ENCODE measurements at places on chromosomes 16 and 17.

DNA sequence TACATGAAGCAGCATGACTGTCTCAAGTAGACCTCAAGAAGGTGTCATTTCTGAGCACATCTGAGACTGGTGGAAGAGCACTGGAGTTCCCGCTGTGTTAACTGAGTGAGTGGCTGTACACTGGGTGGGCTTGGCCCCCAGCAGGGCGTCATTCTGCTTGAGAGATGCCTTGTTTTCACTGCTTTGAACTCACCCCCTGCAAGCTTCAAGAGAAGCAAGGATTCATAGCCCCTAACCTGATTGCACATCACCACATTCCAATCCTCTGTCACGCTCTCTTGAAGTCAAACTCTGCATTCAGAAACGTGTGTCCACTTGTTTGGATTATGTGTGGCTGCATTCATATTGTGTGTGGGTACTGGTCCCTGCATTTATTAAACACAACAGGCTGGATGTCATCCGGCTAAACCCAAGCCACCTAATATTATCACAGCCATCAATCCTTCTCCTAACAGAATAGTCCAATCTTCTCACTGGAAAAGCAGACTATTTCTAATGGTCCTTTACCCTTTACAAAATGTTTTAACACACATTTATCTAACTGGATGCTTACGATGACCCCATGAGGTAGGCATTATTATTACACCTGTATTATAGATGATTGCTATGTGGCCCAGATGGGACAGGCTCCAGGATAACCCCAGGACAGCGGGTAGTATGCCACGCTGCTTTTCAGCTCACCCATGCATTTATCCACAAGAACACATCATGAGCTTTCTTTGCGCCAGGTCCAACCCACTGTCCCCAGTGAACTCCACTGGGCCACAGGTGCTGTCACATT, 76.3 kb downstream of the USP31 start:
- DNase-seq, result no peak

DNA sequence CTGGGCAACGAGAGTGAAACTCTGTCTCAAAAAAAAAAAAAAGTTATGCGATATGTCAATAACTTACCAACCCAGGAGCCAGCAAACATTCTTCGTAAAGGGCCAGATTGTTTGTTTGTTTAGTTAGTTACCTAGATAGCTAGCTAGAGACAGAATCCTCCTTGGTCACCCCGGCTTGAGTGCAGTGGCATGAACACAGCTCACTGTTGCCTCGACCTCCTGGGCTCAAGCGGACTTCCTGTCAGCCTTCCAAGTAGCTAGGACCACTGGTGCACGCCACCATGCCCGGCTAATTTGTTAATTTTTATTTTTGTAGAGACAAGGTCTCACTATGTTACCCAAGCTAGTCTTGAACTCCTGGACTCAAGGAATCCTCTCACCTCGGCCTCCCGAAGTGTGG, 113.0 kb downstream of the LITAF start:
- DNase-seq, result no peak

DNA sequence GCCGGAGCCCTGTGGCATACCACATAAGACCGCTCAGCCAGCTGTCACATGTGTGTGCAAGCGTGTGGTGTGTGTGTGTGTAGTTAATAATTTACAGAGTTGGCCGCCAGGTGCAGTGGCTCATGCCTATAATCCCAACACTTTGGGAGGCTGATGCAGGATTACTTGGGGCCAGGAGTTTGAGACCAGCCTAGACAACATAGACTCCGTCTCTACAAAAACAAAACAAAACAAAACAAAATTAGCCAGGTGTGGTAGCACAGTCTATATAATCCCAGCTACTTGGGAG, 20.4 kb downstream of the SOCS1 start:
- no peak for DNase-seq

- no peak for DNase-seq
Observed at GRCh38 chr17:31696703-31697325, 162.2 kb downstream of the COPRS start.

- DNase-seq, result no peak
Observed at GRCh38 chr16:55474821-55475220, 4.2 kb upstream of the MMP2 start.

DNA sequence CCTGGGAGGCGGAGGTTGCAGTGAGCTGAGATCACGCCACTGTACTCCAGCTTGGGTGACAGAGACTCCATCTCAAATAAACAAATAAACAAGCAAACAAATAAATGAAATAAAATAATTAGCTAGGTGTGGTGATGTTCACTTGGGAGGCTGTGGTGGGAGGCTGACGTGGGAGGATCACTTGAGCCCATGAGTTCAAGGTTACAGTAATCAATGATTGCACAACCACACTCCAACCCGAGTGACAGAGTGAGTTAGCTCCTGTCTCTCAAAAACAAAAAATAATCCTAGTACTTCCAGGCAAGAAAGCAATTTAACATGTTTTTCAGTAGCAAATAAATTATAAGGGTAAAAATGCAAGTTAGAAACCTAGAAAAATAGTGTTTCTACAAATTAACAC, 26.4 kb downstream of the CFDP1 start:
- DNase-seq, result no peak

GRCh38 chr17:4161967-4162305, 18.9 kb downstream of the CYB5D2 start:
- DNase-seq, result no peak

GRCh38 chr16:88536971-88537751, 33.0 kb upstream of the ZC3H18 start:
- DNase-seq, result peak; percentile 15

GRCh38 chr17:22704674-22705073, 1012.4 kb downstream of the KCNJ18 start:
- no peak for DNase-seq

DNA sequence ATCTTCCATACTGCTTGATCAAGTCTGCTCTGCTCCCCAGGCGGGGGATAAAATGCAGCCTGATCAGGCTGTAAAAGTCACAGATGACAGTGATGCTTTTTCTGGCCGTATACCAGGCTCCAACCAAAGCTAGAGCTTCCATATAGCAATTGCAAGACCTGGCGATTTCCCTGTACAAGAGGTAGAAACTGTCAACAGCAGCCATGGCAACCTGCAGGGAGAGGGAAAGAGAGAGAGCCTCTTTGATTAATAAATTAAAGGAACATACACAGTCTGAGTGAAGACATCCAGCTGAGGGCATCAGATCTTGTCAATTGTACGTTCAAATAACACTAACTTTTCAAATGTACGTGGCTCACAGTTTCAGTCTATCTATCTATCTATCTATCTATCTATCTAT, 13.9 kb downstream of the HSDL1 start:
- DNase-seq, result no peak

DNA sequence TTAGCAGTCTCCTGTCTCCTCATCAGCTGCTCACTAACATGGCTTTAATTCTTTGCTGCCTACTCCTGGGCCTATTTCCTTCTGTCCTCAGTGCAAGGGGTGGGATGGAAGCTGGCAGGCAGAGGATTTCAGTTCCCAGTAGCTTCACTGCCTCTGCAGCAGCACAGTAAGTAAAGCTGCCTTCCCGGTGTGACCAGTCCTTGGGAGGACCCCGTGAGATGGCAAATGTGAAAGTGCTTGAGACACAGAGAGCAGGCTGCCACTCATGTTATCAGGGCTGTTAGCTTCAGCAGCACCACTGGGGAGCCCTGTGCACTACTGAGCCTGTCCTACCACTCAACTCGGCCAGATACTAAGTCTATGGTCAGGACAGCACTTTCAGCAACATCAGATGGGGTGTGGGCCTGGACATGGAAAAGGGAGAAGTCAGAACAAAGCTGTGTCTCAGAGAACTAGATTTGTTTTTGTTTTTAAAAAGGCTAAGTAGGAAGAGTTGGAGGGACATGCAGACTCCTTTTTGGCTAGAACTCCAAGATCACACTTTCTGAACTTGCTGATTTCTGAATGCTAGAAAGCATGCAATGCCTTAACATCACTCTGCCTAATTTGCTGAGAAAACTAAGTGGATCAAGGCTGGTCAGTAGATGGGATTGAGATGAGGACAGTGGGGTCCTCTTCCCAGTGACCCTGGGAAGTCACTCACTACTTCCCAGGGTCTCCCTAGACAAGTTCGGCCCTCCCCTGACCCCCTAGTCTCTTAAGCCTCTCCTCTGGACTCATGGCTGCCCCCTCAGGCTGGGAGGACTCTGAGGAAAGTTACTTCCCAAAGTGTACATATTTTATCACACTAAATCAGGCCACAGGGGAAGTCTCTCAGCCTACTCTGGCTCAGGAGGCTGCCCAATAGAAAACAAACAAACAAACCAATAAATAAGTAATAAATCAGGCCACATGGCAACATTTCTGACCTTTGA, 1.1 kb downstream of the ACSF2 start:
- DNase-seq, result peak; percentile 50

DNA sequence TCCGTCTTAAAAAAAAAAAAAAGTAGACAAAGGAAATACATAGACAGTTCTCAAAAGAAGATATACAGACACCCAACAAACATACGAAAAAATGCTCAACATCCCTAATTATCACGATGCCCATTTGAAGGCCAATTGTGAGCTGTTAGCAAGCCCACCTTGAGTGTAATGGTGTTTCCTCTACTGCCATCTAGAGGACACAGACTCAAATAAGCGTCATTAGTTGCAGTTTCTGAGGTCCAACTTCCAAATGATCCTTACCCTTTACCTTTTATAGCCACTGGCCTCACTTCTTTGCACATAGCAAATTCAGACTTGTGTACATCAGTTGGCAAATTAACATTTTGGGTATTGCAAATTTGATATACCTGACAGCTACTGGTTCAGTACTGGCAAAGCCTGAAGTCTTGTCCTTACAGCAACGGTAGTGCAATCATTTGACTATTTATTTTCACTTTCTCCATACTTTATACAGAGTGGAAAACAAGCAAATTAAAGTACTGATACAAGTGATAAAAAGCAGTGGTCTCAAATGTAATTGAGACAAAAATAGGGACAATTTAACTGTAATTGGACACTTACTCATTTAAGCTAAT, 536.3 kb upstream of the EEF2KMT start:
- peak; percentile 43 for DNase-seq

DNA sequence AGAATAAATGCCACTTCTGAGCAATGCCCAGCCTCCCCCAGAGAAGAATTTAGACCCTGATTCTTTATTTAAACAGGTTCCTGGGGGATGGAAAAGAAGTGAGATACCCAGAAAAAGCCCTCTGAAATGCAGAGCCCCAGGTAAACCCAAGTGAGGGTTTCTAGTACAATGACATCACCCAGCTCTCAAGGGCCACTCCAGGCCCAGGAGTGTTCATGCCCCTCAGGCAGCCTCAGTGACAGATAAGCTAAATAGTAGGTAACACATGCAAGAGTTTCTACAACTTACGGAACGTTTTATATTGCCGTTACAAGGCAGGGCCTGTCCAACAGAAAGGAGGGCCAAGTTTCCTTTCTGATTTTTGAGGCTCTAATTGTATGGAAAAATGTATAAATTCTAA, 683.7 kb upstream of the SALL1 start:
- DNase-seq, result no peak

GRCh38 chr17:71338396-71338795, 782.4 kb upstream of the SOX9 start:
- DNase-seq, result no peak

GRCh38 chr16:67192781-67193361, 916 bp downstream of the E2F4 start:
- no peak for DNase-seq

DNA sequence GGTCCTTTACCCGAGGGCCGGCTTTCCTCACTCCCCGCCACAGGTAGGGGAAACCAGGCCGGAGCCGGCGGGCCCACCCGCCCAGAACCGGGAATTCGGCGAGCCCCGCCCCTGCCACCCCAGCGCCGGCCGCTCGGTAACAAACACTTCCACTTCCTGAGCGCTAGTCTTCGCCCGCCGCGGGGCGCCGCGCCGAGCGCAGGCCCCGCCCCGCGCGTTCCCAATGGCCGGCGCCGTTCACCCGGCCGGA, 224 bp upstream of the NHERF1 start:
- no peak for DNase-seq

DNA sequence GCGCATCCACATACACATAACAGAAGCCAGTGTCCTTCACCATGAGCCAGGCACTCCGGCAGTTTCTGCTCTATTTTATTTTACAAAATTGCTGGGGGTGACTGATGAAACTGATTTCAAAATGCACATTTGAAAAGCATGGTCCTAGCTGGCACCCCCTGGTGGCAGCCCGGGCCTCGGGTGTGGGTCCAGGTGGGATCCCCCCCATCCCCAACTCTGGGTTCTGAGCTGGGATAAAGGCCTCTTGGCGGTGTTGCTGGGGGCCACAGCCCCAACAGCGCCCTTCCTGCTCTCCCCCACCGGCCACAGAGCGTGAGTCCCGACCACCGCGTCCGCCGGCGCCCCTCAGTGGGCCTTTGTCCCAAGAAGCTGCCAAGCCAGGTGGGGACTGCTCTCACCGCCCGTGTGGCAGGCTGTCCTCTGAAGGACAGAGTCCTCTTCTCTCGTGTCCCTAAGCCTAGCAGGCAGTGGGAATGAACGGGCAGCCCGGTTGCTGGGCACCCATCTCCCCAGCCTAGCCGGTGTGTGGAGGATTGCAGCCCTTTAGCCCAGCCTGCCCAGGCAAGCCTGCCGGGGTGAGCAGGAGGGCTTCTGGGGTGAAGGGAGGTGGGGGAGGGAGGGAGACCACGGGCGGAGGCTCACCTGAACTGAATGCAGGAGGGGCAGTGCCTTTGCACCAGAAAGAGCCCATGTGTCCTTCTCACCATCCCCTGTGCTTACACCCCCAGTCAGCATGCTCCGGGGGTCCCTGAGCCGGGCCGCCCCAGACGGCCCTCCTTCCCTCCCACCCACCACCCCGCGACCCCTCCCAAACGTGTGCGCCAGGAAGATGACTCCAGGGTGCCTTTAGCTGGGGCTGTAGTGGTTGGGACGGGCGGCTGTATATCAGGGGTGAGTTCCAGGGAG, 898 bp downstream of the SNAI3 start:
- peak; percentile 79 for DNase-seq

DNA sequence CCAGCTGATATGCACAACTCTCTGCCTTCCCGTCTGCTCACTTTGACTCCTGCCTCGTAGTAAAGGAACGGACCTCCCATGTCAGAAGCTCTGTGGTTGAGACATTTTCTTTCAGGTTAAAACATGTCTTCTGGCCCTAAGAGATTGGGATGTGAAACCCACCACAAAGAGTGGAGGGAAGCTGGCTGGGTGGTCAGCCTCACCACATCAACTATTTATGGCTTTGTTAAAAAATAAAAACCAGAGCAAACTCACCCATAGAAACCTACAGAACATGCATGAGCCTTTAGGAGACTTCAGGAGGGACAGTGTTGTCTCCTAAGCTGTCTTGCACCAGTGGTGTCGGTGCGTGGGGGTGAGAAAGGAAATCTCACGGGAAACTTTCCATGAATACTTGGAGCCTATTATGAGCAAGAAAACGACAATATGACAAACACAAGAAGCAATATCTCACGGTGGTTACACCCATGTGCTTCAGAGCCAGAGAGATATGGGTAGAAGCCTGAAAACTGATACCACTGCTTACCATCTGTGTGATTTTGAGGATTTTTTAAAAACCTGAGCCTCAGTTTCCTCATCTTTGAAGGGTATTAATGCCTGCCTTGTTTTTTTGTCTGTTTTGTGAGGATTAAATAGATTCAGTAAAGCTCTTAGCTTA, 61.7 kb upstream of the XYLT1 start:
- DNase-seq, result peak; percentile 5

DNA sequence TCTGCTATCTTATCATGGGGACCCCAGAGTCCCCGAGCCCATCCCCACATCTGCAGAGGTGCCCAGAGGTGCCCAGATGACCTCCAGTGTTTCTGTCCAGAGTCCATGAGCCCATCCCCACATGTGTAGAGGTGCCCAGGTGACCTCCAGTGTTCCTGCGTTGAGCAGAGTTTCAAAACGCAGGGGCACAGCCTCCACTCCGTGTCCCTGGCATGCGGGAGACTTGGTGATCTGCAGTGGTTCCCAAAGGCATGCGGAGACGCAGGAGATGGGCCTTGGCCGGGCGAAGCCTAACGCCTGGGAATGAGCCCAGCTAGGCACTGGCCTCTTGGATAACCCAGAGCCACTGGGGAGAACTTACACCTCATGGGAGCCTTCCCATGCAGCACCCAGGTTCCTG, 41.3 kb downstream of the COX4I1 start:
- no peak for DNase-seq

All from common myeloid progenitor, CD34-positive (primary cell).